Nucleus accumbens (tissue), 56 donors: ENCODE measurements at places on chromosomes 6 and 20.

GRCh38 chr20:20594171-20594530 is 118.3 kb downstream of the RALGAPA2 start:
- no peak for DNase-seq

DNA sequence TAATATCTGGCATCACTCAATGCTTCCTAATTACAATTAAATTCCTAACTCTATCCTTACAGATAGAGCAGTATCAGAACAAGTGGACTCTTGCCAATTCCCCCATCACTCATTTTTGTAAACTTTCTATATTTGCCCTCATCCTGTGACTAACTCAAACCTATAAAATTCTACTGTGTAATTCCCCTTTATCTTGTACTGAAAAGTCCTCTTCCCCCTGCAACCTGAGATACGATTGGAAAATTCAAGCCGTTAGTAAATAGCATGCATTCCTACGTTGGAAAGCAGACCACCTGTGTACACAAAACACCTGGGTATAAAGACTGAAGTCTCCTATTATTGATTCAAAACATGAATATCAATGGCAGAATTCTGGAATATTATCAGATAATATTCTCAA is 70.4 kb upstream of the KCNQ5 start:
- DNase-seq, result no peak

DNA sequence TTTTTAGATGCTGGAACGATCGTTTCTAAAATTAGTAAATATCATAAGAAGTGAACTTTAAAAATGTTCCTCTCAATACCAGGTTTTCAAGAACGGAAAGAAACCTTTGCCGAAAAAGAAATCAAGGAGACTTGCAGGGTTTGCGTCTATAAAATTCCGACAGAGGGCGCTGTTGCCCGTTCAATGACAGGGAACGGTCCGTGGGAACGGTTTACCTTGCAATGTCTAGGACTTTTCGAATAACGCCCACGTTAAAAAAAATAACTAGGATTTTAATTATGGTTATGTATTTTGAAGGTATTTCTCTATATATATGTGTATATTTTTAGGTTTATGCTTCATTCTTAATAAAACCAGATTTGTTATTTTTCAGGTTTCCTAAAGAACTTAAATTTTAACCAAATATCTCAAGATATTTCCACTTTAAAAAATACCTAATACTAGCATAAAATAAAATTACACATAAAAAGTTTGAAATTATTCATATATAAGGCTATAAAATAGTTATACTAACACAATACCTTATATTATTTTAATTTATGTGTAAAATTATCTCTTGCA is 2.5 kb upstream of the TFAP2B start:
- DNase-seq, result no peak

DNA sequence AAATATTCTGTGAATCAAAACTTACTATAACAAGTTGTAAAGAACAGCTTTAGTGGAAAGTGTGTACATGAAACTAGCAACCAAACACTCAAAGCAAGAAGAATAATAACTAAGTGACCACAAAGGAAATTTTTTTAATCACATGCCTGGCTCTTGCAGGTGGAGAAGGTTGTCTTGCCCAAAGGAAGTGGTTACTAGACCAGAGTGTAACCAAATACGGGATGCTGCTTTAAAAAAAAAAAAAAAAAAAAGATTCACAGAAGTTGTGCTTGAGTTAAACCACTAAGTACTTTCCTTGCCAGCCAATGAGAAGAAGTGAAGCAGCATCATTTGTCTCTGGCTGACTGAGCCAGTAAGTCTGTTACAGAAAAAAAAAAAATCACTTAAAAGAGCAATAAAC is 19.1 kb upstream of the HLA-DQB1 start:
- DNase-seq, result no peak

- DNase-seq, result no peak
Measured at GRCh38 chr20:22489626-22490286, 94.6 kb downstream of the FOXA2 start.

DNA sequence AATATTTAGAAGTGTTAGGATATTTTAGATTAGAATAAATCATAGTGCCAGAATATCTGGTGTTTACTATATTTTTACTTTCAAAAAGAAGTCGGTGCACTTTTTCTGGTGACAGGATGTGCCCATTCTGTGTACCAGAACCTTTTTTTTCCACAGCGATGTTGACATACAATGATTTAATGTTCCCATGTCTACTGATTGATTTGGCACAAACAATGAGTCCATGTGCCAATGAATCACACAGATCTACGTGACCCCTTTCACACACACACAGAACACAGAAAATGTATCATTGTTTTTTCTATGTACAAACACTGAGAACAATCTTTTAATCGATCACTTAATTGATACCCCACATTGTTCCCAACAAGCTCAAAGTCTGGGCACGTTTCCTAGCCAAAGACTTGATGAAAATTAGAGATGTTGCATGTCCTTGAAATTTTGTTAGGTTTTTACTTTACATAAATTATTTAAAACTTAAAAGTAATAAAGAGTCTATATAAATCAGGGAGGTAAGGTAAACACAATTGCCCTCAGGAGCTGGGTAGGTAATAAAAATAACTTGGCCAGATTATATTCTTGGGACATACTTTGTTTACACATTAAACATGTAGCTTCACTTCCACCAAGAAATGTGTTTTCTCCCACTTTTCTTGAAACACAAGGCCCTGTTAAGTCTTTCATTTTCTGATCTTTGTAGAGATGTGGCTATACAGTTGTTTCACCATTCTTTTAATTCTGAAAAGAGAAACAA is 36.4 kb upstream of the SOX4 start:
- no peak for DNase-seq

- peak; percentile 40 for DNase-seq
Measured at GRCh38 chr20:58025233-58025632, 203.2 kb downstream of the ANKRD60 start.

- DNase-seq, result no peak
Measured at GRCh38 chr20:46963196-46963529, 68.5 kb downstream of the EYA2 start.

DNA sequence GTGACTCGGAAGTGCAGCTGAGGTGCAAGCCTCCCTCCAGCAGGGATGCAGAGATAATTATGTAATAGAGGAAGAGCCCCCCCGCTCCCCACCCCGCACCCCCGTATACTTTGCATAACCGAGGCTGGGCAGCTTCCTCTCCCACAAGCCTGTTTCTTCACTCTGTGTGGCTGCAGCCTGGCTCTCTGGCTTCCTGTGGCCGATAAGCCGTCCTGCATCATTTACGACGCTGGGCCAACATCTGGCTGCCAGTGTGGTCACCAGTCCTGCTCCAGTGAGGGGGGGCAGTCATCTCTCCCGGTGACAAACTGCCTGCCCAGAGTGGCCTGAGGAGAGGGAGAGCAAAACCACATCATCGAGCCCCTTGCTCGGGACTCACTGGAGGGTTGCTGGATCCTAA is 59.2 kb downstream of the RBM38 start:
- no peak for DNase-seq

- DNase-seq, result no peak
Measured at GRCh38 chr6:45494416-45495135, 116.8 kb upstream of the SUPT3H start.

DNA sequence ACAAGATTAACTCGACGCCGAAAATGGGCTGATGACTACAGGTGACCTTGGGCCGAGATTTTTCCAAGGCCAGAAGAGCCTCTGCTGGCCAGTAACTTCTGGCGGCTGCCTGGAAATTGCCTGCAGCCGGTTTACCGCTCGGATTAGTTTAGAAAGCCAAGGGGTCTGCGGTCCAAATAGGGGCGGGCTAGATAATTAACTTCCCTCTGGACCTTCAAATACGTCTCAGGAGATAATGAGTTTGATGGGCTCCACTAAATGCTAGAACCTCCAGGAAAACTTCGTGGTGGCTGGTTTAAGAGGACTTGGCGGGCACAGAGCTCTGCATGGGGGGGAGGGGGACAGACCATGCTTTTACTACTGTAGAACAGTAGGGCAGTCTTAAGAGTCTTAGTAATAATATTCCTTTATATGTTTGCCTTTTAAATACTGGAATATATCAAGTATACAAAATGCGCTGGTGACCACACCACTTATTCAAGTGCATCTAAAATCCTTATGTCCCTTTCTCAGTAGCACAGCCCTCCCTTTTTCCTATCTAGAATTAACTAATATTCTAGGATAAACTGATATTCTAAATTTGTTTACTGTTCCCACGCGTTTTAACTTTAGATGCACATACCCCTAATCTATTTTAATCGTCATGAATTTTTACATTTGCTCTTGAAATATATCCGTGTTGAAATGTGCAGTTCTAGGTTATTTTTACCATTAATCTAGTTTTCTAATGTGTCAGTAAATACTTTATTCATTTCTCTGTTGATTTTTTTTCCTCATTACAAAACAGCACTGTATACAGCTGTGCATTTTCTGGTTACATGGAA is 107.5 kb upstream of the PRSS16 start:
- no peak for DNase-seq

- DNase-seq, result no peak
Measured at GRCh38 chr6:107699254-107699653, 124.9 kb downstream of the SCML4 start.
